ENCODE measurements at places on chromosomes 11 and 22.

- no peak for DNase-seq
Measured at GRCh38 chr11:127925475-127925874, 661.9 kb downstream of the ETS1 start.

- no peak for DNase-seq
Measured at GRCh38 chr11:17401316-17401715, 12.9 kb upstream of the KCNJ11 start.

DNA sequence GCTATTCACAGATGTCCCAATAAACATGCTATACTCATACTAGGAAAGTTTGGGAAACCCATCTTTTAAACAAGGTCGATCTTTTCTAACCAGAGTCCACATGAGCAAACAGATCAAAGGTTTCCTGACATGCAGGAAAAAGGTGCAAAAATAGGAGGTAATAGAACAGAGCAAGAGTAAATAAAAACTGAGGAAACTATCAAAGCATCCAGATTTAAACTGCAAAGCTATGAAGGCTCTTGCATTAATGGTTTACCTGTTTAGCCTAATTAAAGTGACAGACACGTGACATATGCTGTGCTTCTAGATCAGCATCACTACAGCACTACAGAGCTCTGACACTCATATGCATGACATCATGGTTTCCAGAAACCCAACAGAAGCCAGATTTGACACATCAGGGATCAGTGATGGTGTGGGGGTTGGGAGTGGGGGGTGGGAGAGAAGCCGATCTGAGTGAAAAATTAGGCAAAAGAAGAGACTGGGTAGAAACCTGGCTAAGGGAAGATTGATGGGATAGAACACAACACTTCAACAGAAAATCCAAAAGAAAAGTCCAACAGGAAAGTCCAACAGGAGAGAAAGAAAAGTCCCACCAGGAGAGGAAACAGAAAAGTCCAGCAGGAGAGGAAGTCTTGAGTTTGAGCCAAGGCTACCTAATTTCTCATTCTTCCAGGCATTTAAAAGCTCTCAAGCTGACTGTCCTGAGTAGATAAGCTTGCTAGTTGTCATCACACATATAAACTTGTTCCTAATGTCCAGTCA, 262.3 kb downstream of the SOX6 start:
- no peak for DNase-seq

DNA sequence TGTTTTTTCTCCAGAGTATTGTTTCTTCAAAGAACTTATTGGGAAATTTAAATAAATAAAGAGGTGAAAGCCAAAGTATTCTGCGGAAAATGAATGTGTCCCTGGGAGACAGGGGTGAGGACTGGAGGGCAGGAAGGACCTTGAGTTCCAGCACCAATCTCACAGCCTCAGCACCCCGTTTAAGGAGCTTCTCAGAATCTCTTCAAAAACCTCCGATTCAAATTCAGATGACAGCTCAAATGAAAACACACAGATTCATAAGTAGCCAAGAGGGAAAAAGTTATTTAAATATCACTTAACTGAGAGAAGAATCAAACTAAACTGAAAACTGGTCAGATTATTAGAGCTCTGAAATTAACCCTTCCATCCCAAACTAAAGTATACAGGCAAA, 12.5 kb downstream of the MTMR2 start:
- no peak for DNase-seq

- DNase-seq = peak; percentile 86
Measured at GRCh38 chr11:95068549-95068948, 1.8 kb downstream of the SRSF8 start.

DNA sequence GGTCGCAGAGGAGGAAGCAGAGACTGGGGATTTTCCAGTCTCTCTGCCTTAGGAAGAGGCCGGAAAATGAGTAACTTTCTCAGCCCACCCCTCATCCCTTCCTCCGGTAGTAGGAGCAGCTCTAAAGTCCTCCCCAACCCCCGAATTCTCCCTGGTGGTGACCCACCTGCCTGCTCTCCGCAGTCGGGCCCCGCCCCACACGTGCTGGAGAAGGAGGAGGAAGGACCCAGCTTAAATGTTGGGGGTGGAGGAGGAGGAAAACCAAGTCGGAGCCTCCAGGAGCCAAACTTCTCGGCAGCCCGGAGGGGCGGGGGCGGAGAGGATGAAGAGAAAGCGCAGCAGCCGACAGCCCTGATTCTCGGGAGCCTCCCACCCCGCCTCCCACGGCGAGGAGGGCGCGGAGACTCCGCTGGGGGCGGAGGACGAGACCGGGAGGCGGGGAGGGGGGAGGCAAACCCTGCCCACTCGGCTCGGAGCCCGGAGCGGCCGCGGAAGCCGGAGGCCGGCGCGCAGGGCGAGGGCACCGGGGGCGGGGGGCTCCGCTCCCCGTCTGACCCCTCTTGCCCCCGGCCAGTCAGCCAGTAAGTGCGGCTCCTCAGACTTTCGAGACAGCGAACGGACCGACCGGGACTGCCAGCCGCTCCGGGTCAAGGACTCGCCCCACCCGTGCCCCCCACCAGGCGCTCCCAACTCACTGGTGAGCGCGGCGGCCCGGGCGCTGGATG, at the start of gene TPBGL:
Gene TPBGL (plus strand): TSS at position 464 of the 725 bp plus-strand sequence. CDS start 276 bp downstream, outside the sequence.
- no peak for DNase-seq

- no peak for DNase-seq
Measured at GRCh38 chr11:102653744-102654291, 28.7 kb upstream of the MMP20 start.

GRCh38 chr11:25691959-25692358, 640.0 kb upstream of the ANO3 start:
- DNase-seq = no peak

- DNase-seq = no peak
Measured at GRCh38 chr11:110098645-110099044, 5.5 kb downstream of the ZC3H12C start.

DNA sequence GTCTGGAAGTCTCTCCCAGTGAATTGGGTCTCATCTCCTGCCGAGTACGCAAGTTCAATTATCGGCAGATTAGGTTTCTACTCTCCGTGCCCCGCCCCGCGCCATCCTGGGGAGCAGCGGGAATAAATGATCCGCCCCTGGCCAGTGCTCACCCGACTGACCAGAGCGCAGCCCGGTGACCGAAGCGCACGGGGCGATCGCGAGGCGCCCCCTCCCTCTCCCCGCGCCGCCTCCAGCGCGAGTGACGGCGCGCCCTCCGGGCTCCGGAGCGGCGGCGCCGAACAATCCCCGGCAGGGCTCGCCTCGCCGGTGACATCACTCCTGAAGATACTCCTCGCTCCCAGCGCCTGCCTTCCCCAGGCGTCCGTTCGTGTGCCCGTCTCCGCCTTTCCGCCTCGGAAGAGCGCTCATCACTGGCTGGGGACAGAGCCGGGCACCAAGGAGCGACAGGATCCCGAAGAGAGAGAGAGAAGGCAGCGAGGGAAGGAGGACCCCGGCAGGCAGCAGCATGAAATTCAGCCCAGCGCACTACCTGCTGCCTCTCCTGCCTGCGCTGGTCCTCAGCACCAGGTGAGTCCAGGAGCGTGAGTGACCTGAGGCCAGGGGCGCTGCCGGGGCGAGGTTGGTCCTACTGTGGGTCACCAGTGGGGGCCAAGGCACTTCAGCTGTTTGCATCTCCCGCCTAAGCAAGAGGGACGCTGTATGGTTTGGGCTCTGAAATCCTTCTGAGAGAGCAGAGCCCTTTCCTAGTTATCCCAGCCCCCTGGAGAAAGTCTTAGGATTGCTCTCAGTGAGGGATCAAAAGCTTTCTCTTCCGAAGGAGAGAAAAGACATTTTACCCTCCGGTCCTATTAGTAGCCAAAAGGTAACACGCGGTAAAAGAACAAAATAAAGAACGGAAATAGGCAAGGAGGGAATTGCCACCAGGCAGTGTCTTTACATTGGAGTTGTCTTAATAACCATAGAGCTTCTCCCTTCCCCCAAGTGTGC, at the start of gene LUZP2:
Gene LUZP2 (plus strand): TSS at position 318 of the 990 bp plus-strand sequence.
- no peak for DNase-seq

GRCh38 chr11:108616549-108616948, 23.0 kb upstream of the EXPH5 start:
- no peak for DNase-seq

GRCh38 chr11:132330515-132330914, 960.1 kb downstream of the NTM start:
- DNase-seq = no peak

GRCh38 chr11:19345848-19346681, 105.3 kb upstream of the E2F8 start:
- no peak for DNase-seq

DNA sequence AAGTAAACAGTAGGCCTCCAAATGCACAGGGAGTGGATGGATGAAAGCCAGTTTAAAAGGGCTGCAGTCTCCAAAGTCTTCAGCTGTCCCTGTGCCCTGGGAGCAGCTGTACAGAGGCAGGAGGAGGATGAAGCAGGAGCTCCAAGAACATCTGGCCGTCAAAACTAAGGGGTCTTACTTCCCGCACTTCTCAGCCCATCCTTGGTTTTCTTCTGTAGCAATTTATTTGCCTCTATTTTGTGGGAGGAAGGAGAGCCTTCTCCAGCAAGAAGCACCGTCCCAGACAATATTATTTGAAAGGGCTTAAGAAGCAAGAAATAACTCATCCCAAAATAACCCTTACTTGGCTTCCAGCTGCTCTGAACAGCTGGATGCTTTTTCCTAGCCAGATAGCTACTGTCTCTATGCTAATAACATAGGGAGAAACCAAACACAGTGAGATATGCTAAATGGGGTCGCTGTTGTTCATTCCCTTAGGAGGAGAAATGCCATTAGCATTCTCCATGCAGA, 133.2 kb downstream of the SPATA19 start:
- no peak for DNase-seq

DNA sequence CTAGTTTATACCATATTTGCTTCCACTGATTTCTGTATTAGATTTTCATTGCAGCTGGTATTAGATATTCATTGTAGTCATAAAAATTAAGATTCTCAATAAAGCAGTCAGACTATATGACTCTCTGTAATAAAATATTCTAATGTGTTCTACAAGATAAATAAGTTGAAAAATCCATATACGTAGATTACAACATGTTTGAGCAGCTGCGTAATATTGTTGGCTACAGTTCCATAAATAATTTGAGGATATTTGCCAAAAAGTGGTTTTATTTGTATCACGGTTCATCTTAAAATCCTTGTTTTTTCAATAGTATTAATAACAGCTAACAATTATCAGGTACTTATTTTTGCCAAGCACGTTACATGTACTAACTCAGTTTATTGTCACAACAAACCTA, 668.6 kb upstream of the CCDC90B start:
- DNase-seq = no peak

DNA sequence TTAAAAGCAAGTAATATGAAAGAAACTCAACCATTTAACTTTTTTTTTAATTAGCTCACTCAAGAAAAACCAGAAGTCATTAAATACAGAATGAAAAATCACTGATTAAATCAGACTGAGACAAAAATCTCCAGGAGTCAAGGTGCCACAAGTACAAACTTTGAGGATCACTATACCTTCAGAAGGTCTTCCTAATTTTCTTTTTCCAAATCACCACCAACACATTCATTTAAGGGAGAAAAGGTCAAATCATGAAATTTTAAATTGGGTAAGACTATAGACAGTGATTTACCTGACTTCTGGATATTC, 32.3 kb downstream of the PITPNB start:
- DNase-seq = no peak

DNA sequence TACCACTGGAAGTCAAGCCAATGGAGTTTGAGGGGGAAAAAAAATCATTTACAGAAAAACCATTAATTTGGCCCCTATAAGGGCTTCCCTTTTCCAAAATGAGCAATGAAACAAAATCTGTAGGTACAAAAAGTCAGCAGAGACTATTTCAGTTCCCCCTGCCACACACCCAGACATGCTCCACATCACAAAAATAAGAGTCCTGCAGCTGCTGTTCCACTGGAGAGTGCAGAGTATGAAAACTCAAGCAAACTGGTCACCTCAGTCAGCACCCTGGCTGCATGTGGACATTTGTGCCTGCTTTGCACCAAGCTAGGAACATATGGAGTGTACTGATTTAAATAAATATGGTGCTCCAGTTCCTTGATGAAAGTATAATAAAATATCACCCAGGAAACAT, 15.1 kb downstream of the POU2AF1 start:
- no peak for DNase-seq

DNA sequence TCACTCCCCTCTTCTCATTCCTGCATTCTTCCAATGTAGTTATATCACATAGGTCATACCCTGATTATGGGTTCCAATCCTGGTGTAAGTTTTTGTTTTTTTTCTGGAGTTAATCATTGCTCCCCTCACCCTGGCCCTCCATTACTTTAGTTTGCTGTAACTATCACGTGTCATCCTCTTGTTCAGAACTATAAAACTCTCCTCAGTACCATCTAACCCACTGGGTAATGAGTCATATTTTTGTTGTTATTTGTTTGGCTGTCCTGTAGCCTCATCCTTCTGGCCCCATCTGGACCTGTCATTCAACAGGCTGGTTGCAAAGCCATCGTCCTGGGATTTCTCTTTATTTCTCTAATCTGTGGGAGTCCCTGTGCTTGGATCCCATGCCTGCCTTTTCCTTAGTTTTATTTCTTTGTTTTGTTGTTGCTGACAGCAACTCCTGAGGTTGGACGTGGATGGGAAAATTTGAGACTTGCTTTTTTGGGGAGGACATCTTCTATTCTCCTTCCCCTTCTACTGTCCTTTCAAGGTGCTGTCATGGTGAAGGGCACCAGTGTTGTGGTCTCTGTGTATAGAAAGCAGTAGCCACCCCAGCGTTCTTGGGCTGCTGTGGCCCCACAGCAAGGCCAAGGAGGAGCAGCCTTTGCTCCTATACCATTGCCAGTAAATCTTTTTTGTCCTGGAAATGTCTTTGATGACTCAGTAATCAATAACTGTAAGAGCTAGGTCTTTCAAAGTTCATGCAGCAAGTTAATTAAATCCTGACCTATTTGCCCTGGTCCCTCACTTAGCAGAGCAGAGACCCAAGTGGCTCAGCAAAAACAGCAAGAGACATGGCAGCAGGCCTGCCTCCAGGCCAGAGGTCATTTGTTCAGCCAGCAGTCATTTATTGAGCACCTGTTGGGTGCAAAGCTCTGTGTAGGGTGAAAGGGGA, 82.5 kb downstream of the C22orf31 start:
- DNase-seq = no peak

DNA sequence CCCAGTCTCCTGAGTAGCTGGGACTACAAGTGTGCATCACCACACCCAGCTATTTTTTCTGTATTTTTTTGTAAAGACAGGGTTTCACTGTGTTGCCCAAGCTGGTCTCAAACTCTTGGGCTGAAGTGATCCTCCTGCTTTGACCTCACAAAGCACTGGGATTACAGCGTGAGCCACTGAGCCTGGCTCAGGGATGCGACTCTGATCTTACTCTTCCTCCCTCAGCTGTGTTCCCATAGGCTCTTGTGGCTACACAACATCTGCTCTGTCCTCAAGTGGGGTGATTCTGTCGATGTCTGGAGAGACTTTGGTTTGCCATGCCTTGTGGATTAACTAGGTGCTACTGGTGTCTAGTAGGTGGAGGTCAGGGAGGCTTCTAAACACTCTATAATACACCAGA, 127.0 kb upstream of the SERPIND1 start:
- DNase-seq = no peak

DNA sequence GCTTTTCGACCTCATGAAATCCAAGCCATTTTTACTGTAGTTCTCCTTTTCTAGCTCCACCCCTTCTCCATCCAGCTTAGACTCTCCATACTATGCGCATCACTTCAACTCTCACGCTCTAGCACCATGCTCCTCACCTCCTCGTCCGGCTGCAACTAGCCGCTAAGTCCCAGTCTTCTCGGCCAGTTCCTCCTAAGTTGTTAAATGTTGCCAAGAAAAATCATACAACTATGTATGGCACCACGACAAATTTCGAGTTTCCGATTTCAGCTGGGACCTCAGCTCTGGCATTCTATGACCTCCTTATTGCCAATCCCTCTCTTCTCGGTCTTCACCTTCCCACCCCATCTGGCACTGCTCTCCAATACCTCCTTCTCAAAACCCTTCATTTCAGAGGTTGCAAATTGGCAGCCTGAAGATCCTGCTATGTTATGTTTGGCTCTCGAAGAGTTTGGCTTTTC, 1.0 kb downstream of the ZNF70 start:
- DNase-seq = no peak
